ENCODE measurements at places on chromosomes 16 and 17. TPM values are rescaled to one million over a fixed set of nuclear protein-coding genes. Genes with fewer than 3 reads are reported as not detected.

Gene NPIPA5
- not detected for total RNA-seq

Gene GCGR
- not detected for total RNA-seq

Gene TEFM
- 12.9 TPM for total RNA-seq

Gene CCR7
- total RNA-seq, result 0.14 TPM
